ENCODE measurements at places on chromosomes 13 and 19.

DNA sequence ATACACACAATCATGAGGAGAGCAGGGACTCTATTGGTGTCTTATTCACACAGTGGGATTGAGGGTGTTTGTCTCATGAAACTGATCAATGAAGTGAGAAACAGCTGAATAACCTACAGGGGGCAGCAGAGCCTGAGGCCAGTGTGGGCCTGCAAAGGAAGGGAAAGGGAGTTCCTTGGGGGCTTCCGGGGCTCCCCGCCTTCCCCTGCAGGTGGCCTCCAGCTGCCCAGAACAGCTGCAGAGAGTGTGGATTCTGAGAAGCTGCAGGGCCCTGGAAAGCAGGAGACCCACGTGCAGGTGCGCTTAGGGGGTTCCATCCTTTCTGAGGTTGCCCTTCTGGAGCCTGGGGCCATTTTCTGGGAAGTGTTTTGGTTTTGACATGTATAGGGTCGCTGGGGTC lies 20.1 kb downstream of the ZNF763 start:
- DNase-seq, result no peak

DNA sequence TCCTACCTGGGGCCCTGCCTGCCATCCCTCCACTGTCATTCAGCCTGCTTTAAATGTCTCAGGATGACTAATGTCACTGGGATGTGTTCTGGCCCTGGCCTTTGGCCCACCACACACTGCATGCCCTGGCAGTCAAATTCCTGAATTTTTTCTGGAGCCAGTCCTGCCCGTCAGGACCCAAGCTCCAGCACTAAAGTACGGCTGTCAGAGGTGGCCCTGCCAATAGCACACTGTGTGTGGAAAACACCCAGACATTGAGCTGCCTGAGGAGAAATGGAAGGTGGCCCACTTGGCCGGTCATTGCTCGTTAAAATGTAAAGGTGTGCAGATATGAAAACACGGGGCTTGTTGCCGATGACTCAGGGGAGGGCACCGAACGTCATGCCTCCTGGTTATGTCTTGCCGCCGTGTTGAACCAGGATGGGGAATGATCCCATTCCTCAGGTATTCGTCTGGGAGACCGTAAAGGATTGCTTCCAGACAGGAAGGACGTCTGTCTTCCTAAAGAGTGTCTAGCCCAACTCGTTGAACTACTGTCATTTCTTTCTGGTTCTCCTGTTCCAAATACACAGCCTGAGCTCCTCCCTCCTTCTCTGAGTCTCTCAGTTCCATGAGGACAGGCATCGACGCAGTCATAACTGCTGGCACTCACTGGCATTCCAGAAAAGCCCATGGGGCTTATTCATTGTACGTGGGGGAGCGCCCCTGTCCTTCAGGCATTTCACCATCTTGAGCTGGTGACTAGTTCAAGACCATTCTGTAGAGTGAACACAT lies 40.6 kb downstream of the COL4A2 start:
- no peak for DNase-seq

DNA sequence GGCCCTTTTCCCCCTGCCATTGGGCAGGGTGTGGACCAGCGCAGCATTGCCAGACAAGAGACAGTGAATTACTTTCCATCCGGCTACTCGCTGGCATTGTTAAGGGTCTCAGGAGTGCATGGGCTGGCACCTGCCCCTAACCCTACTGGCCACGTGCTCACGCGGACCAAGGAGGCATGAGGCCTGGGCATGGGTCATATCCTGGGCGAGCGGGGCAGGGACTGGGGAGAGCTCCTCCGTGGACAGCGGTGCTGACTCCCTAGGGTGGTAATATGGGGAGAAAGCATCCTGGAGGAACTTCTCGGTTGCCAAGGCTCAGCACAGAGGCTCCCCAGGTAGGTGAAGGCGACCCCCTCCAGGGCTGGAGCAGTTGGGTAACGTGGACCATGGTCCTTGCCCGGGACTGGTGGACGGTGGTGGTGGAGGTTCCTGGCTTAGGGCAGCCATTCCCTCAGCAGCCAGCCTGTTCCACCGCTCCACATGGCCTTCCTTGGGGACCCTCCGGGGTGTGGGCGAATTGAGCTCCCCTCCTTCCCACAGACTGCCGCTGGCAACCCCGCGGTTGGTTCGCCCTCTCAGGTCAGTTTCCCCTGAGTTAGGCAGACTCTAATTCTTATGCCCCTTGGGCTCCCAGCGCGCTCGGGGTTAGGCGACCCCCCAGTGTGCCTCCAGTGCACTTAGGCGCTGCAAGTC lies 465.1 kb downstream of the SLITRK5 start:
- no peak for DNase-seq

GRCh38 chr13:99381766-99382165 lies 74.6 kb upstream of the GPR183 start:
- DNase-seq, result no peak

DNA sequence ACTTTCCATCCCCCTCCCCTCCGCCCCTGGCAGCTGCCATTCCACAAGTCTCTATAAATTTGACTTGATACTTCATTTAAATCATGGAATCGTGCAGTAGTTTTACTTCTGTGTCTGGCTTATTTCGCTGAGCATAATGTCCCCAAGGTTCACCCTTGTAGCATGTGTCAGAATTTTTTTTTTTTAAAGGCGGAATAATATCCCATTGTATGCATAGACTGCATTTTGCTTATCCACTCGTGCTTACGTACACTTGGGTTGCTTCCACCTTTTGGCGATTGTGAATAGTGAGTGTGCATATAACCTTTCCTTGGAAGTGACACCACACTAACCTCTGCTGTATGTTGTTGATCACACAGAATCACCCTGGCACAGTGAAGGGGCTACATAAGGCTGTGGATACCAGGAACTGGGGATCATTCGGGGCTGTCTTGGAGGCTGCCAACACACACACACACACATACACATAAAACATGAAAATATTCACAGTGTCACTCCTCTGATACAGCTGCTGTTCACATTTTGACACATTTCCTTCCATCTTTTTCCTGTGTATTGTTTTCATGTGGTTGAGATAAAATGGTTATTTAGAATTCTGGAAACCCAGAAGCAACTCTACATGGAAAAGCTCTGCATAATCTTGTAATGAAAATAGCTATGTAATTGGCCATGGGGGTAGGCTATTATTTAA lies 13.3 kb downstream of the ZNF71 start:
- DNase-seq, result no peak

DNA sequence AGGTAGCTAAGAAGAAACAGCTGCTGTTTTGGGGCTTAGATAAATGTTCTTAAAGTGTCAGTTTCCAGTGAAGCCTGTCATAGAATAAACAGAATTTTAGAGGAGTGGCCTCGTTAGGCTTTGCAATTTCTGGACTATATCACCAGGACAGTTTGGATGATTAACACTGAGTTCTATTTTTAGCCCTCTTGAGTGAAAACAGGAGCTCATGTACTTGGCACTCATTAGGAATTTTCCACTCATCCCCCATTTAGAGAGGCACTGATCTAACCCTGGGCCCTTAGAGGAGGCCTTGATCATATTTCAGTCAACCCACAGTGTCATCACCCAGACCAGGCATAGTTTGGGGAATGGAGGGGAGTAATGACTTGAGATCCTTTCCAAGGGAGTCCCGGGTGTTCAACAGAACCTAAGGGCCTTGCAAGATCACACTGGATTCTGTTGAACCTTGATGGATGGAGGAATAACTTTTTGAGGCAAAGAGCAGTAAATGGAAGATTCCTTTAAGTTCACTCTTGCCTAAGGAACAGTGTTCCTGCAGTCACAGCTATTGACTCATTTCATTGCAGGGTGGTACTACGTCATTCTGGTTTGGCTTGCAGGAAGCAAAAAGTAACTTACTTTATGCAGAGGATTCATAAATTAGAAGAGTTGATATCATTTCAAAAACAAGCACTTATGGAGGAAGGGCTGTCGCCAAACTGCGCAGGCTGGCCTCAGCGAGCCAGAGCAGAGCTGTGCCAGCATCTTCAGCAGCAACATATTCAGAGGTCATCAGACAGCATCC lies 160.2 kb downstream of the SLC7A1 start:
- DNase-seq, result no peak

DNA sequence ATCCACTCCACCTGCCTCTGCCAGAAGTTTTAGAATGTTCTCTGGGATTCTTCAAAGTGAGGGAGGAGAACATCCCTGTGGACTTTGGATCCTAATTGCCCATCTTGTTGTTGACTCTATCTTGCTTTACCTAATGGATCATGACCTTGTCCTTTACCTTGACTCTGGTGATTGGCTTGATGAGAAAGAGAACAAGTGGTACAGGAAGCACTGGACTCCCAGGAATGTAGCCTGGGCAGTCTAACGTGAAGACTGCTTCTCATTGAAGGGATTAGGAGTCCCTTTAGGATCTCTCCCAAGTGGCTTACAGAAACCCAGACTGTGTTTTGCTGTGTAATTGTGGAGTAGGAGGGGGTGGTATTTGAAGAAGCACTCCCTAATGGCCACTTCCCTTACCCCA lies 63.9 kb downstream of the SLC10A2 start:
- DNase-seq, result no peak

- DNase-seq, result no peak
Observed at GRCh38 chr19:58003174-58003828, 681 bp upstream of the ZNF606 start.

DNA sequence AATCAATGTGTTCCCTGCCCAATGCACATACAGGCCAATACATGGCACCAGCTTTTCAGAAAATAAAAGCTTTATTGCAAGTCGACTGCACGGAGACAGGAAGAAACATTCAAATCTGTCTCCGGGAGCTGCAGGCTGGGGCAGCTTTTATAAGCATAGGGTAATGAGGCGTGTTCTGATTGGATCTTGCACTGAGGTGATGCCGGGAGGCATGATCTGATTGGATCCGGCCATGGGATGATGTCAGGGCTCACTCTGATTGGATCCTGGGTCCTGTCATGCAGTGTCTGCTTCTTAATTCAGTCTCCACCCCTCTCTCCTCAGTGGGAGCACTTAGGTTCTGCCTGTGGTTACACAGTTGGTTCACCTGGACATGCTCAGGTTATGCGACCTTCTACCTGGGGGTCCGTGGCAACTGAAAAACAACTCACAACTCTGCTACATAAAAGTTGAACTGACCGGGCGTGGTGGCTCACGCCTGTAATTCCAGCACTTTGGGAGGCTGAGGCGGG lies 11.8 kb upstream of the FBN3 start:
- no peak for DNase-seq

- DNase-seq, result no peak
Observed at GRCh38 chr13:41416276-41416675, 41.1 kb upstream of the RGCC start.

DNA sequence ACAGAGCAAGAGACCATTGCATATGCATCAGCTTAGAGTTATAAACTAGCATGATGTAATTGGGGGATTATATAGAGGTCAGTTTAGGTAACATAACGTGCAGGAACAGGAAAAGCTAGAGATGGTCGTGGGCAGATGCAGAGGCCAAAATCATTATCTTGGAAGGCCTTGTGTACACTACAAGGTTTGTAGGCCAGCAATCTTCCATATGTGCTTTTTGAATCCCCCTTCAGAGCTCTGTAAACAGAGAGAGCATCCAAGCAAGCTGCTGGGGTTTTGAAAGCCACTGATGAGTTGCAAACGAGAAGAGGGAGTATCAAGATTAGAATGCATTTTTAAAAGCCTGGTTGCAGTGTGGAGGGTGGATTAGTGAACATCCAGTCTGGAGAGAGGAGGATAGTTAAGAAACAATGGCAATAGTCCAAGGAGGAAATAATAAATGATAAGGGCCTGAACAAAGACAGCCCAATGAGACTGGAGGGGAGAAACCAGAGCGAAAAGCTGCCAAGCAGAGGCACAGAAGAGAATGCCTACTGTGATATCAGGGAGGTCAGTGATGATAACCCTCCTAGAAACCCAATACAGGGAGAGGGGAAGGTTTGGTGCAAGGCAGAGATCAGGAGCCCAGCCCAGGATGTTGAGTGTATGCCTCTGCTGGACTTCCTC lies 109.6 kb downstream of the ZAR1L start:
- DNase-seq, result no peak

- DNase-seq, result no peak
Observed at GRCh38 chr13:39751805-39752204, 96.3 kb downstream of the COG6 start.

- DNase-seq, result no peak
Observed at GRCh38 chr13:32016631-32017030, 14.9 kb upstream of the FRY start.

DNA sequence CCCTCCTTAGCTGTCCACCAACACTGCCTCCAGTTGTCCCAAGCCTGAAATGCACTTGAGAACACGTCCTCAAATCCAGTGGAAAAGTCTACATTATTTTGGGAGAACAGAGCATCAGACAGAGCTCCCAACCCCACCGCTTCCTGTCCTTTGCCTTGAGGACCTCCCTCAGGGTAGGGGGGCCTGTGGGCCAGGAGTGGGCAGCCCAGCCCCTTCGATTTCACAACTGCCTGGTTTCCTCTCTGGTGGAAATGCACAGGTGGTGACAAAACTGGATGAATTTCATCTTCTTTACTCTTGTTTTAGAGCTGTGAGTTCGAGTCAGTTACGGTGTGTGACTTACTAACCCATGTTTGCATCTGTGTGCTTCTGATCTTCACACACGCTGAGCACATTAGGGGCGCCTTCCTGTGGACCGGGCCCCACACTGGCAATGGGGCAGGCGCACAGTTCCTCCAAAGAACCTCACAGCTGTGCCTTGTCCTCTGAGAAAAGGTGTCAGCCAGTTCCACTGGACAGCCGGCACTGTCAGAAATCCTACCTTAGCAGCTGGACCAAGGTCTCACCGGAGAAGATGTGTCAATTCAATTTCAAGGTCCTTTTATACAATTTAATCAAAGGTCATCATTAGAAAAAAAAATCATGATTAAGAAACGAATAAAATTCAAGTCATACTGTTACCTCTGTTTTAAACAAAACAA lies 80.2 kb downstream of the IRS2 start:
- no peak for DNase-seq

DNA sequence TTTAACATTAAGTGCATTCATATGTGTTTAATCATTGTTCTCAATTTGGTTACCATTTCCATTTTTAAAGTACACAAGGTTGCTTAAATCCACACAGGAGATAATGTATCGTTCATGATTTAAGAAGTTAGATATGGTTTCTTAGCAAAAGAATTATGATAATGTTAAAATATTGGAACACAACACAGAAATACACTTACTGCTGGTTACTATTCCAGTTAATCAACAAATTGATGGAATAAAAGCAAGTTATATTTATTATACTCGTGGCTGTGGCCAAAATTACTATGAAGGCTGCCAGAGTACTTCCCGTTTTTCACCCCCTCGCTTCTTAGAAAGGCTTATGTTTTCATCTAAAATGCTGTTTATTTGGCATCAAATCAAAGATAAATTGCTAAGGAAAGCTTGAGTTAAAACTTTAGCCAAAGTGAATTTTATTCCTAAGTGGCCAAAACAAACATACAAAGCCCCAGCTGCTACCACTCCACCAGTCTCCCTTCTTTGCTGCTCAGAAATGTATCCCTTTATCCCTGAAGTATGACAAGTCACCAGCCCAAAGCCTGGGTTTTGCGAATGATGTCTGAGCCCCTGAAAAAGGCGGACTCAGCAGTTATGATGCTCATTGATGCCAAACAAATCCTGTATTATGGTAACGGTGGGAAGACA lies 27.7 kb downstream of the LCP1 start:
- DNase-seq, result no peak

GRCh38 chr19:53057904-53058580 lies 13.5 kb downstream of the ERVV-2 start:
- DNase-seq, result no peak
